SHP77 treated with DMSO at 0.1 percent for 48 hours (cell line): ENCODE measurements at places on chromosomes 3 and 15.

- no peak for DNase-seq
Observed at GRCh38 chr3:76199382-76199781, 414.0 kb upstream of the ZNF717 start.

DNA sequence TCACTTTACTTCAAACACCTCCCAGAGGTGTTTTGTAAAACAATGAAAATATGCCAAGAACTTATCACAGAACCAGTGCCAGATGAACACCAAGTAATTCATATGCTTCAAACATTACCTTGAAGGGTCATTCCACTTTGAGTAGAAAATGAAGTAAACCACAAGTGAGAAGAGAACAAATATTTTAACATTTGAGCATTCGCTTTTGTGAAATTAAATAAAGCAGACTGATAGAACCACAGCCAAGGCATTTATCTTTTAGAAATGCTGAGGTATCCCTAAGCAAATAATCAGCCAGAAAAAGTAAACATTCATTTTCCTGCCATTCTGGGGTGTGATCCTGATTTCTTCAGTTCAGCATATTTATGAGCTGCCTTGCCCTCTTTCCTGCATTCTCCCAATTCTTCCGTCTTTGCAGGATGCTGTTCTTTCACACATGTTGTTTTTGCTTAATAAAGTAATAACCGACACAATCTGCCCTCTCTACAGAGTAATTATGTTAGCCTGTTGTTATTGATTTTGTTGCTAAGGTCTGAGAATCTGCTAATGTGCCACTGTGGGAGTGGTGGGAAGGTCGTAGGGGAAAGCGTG lies 235.6 kb upstream of the TGFBR2 start:
- DNase-seq = no peak

DNA sequence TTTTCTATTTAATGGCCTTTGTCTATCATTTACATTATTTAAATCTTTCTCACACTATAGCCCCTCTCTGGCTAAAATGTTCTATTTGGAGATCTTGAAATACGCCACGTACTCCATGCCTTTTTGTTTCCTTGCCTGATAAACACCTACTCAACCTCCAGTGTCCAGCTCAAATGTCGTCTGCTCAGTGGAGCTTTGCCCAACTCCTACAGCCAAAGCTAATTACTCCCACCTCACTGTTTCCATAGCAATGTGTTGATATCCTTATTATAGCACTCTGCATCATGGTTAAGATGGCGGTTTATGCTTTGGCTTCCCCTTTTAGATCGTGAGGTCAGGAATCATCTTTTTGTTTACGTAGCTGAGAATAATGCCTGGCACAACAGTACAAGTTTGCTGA lies 55.9 kb downstream of the NGLY1 start:
- no peak for DNase-seq

GRCh38 chr3:177604181-177604580 lies 406.9 kb upstream of the TBL1XR1 start:
- no peak for DNase-seq

- no peak for DNase-seq
Observed at GRCh38 chr3:157669416-157669815, 166.2 kb upstream of the VEPH1 start.

DNA sequence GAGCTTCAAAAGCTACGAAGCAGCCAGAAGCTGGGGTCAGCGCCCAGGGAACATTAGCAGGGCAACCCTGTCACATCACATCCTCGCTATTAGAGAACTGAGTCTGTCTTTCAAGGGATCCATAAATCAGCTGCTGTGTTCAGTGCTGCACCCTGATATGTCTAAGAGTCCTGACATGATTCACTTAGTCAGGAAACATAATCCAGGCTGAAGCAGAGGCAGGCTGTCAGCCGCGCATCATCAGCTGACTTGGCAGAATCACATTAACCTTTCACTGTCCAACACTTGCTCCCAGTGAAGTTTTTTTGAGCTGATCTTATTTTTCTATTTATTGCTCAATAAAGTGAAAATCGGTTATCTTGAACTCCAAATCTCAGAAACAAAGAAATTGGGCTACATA lies 23.5 kb downstream of the MYH15 start:
- DNase-seq = no peak

GRCh38 chr3:175432376-175433025 lies 573.4 kb downstream of the NAALADL2 start:
- DNase-seq = no peak
